ENCODE measurements at places on chromosomes 6 and 20.

- DNase-seq = no peak
These were observed 70.5 kb upstream of the HINT3 start for GRCh38 chr6:125886021-125886420.

DNA sequence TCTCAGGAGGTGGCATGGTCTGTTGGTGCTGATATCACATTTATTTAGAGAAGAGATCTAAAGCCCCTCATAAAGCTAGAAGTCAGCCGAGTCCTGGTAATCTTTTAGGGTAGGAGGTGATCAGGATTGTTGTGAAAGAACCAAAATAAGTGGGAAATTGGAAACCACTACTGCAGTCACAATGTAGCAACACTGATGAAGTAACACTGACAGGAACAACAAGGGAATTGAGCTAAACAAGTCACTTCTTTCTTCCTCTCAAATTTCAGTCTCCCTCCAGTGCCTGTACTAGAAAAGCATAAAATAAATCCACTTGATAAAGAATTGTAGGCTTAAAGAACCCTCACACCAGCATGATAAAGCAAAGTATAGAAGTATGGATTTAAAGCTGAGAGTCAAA lies 1509.0 kb downstream of the GRIK2 start:
- DNase-seq = no peak

DNA sequence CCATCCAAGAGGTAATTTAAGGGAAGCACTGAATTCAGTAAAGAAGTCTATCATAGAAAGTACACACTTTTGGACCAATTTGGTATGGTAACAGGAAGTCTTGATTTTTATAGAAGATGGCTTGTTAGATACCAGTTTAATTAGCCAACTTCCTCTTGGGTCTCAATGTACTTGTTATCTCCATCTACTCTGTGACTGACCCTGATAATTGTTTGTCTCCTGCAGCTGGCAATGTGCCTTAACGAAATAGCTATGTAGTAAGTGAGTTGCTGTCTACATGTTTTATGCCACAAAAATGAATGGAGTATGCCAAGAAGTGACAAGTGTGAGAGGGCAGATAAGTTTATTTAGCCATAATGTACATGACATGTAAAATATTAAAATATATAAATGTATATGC lies 410.5 kb upstream of the MAN1A1 start:
- DNase-seq = no peak

DNA sequence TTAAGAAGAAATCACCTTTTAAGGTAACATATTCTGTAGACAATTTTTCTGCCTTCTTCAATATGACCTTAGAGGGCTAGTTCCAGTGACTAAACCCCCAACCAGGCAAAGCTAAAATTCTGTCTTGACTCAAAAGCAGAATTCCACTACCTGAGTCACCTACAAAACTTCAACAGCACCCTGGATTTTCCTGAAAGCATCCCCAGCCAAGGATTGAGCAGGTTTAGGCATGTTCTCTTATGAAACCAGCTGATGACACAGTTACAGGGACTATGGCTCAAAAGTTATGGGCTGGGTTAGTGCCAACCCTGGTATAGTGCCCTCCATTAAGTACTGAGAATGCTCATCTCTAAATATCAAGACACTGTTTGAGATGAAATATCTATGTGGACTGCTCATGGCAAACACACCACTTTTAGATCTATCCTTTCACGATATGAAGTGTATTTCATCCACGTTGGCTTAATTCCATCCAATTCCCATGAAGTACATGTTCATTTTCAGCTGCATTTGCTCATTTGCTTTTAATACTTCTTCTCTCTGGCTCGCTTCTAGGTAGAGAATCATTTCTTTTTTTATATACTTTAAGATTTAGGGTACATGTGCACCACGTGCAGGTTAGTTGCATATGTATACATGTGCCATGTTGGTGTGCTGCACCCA lies 53.6 kb upstream of the TNFAIP3 start:
- DNase-seq = no peak

GRCh38 chr20:32158351-32158750 lies 48.8 kb downstream of the TM9SF4 start:
- DNase-seq = no peak

DNA sequence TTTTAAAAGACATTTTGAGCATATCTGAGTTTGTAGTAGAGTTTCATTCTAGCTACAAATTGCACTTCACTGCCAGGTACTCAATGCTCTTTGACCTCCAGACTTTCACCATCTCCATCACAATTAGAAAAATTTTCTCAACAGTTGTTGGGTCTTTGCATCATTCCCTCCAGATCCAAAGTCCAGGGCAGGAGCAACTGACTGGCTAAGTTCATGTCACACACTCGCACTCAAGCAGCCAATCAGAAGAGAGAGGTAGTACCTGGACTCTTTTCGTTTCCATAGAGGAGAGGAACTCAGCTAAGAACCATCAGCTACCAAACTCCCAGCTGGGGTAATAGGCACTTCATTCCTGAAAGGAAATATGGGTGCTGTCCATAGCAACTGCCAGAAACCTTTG lies 9.0 kb downstream of the SPINT3 start:
- DNase-seq = no peak

- no peak for DNase-seq
These were observed 54.0 kb upstream of the REV3L start for GRCh38 chr6:111536910-111537527.

GRCh38 chr20:9134346-9134745 lies 65.5 kb downstream of the PLCB4 start:
- no peak for DNase-seq

DNA sequence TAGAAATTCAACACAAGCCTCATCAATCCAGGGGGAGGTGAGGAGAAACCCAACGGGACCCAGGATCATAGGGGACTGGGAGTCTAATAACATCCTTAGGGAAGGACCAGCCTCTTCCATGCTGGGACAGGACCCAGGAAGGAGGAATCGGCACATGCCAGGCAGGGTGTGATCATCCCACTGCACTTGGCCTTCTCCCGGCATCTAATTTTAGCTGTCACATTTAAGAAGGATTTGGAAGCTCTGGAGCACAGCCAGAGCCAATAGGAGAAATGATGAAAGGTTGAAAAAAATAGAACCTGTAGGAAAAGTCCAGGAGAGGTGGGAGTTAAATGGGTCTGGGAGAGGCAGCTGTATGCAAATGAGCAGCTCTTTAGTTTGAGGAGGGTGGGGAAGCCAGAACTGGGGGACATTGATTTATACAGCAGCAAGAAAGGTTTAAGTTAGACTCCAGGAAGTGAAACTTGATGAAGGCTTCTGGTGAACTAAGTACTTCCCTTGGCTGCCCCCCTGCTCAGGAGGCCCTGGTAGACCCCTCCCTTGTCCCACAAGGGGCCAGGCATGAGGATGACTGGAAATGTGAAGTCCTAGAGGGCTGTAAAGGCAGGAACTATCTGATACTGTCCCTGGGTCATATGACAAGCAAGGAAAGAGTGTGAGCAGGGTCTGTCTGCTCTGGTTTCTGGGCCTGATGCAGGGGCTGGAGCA lies 260.3 kb downstream of the LRFN2 start:
- DNase-seq = no peak

GRCh38 chr6:106974336-106974998 lies at the start of gene CD24:
TSS of gene CD24 (minus strand) at chr6:106974729. CDS start at chr6:106974646, 83 bp downstream.
- peak; percentile 84 for DNase-seq

DNA sequence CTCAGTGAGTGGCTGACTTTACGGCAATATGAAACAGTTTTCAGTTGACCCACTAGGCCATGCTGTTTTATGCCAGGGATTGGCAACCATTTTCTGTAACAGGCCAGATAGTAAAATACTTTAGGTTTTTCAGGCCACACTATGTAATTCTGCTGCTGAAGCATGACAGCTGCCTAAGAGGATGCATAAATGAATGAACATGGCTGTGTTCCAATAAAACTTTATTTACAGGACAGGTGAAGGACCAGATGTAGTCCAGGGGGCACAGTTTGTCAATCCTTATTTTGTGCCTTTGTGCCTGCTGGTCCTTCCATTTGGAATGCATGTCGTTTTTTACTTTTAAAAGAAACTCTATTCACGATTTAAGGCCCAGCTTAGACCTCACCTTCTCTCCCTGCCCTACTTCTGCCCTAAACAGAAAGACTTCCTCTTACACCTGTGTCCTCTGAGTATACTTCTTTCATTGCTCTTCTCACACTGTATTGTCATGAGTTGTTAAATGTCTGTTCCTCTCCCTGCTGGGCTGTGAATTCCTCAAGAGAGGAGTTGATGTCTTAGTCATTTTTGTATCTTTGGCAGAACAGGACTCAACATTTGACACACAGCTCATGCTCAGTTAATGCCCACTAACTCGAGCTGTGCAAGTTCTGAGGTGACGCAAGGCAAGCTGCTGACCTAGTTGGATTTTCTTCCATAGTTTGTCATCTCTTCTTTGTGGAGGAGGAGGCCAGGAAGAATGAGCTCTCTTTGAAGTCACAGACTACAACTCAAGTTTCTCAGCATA lies 90.1 kb upstream of the MAP7 start:
- no peak for DNase-seq

- no peak for DNase-seq
These were observed 39.5 kb upstream of the REV3L start for GRCh38 chr6:111522393-111523020.

- no peak for DNase-seq
These were observed 87.5 kb downstream of the MEI4 start for GRCh38 chr6:77740380-77740779.

GRCh38 chr20:58718121-58718563 lies 25.5 kb downstream of the NPEPL1 start:
- peak; percentile 17 for DNase-seq

GRCh38 chr6:163324688-163325389 lies 89.7 kb upstream of the QKI start:
- no peak for DNase-seq

- DNase-seq = peak; percentile 37
These were observed 771 bp downstream of the ARFRP1 start for GRCh38 chr20:63706852-63707557.

DNA sequence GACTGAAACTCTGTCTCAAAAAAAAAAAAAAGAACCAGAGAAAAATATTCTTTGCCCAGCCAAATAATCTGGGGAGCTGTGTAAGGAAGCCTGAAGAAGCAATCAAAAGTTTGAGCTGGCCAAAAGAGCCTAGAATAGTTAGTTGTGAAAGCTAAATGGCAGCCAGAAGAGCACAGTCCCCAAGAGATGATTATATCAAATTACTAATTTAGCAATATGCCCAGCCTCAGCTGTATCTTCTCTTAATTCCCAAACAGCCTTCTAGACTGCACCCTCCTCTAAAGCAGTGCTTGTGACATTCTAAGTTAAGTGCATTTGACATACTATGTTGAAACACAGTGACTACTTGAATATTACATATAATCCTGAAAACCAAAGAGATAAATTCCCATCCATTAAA lies 38.9 kb downstream of the CDK19 start:
- DNase-seq = no peak

DNA sequence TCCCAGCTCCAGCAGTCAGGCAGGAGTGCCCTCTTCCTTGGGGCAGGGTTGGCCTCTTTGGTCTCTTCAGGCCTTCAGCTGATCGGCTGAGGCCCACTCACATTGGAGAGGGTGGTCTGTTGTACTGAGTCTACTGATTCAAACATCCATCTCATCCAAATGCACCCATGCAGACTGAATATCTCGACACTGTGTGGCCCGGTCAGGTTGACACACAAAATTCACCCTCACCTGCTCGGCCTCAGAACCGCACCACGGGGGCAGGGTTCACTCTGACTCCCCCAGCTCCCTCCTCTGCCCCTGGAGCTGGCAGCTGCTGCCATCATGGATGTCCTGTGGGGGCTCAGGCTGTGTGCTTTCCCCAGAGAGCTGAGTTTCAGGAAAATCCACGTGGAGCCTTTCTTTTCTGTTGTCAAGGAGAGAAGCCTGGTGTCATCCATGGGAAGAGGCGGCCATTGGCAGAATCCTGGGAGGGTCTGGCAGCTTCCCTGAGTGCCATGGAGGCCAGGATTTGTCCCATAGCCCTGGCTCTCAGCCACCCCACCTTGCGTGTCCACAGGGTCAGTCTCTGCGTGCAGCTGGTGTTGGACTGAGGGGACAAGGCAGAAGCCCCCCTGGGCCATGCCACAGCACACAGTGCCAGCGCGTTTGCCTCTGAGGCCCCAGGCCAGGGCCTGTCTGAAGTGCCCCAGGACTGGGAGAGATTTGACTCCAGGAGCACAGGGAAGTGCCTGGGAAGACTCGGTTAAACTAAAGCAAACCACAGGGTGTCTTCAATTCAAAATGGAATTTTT lies 114.1 kb downstream of the ERMARD start:
- DNase-seq = no peak

DNA sequence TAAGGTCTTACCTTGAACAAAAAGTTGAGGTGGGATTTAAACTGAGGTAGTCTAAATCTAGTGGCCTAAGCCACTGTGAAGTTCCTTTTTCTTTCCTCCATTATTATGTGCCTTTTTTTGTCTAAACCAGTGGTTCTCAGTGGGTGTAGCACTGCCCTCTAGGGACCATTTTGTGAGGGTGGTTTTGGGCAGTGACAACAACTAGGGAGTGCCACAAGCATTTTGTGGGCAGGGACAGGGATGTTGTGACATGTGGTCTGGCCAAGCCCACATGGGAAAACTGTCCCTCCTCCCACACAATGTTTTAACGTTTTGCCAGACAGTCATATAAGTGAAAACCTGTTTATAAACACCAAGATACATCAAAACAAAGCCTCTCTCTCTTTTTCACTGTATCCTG lies 899.4 kb upstream of the FLRT3 start:
- no peak for DNase-seq

DNA sequence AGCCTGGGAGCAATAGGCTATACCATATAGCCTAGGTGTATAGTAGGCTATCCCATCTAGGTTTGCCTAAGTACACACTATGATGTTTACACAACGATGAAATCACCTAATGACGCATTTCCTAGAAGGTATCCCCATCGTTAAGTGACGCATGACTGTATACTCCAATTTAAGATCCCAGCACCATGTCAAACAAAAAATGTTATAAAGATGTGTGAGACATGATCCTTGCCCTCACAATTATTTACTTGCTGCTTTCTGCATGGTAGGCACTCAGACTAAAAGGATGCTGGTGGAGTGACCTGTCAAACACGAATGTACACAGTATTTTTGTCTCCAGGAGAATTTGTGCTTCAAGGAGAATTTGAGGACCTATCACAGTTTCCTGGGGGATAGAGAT lies 32.3 kb downstream of the SNAP25 start:
- no peak for DNase-seq

GRCh38 chr6:157550114-157550989 lies 169.4 kb downstream of the ZDHHC14 start:
- DNase-seq = no peak

GRCh38 chr6:117512987-117513573 lies 30.6 kb downstream of the DCBLD1 start:
- no peak for DNase-seq

DNA sequence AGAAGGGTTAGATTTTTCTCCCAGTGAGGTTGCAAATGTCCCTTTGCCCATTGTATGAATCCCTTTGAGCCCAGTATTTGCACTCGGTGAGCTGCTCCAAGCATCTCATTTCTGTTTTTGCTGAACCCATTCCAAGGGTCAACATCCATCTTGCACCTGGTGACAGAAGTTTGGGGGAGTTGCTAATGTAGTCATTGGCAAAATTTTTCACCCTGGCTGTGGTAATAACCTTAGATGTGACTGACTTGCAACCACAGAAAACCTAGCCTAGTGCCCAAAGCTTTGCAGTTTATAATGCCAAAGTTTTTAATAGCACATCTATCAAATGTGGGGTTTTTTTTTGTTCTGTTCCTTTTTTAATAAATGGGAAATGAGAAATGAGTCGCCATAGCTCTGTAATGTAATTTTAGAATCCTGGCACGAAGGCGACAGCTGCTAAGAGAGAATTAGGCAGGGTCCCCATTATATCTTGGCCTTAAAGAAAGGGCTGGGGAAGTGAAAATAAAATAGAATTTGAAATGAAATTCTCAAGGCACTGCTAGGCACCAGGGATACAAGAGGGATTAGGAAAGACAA lies 682.8 kb downstream of the KIF16B start:
- DNase-seq = no peak
